ENCODE measurements at places on chromosomes 16 and 17. TPM values are rescaled to one million over a fixed set of nuclear protein-coding genes. Genes with fewer than 3 reads are reported as not detected.

The SCGB1C2 gene
- total RNA-seq = not detected

The KRTAP2-2 gene
- not detected for total RNA-seq

The OTOP2 gene
- not detected for total RNA-seq

The TEKT1 gene
- total RNA-seq = 0.04 TPM

The IL21R gene
- not detected for total RNA-seq

The TOP3A gene
- 40.4 TPM for total RNA-seq

The NEUROD2 gene
- not detected for total RNA-seq

The NPIPA3 gene
- total RNA-seq = 1.1 TPM

The TXNDC17 gene
- total RNA-seq = 404 TPM

The TSNAXIP1 gene
- 0.64 TPM for total RNA-seq

The GNAO1 gene
- total RNA-seq = 0.61 TPM

The HS3ST3A1 gene
- total RNA-seq = 0.32 TPM

The MAP2K6 gene
- total RNA-seq = 6.5 TPM

The PRR14 gene
- total RNA-seq = 23.0 TPM

The SEPTIN12 gene
- total RNA-seq = not detected

The TPSG1 gene
- not detected for total RNA-seq

The MT2A gene
- 2,314 TPM for total RNA-seq

The ACADVL gene
- 383 TPM for total RNA-seq

The KIF18B gene
- 40.3 TPM for total RNA-seq
